Fibroblast of skin of abdomen (primary cell): ENCODE measurements at places on chromosomes 5 and 9.

DNA sequence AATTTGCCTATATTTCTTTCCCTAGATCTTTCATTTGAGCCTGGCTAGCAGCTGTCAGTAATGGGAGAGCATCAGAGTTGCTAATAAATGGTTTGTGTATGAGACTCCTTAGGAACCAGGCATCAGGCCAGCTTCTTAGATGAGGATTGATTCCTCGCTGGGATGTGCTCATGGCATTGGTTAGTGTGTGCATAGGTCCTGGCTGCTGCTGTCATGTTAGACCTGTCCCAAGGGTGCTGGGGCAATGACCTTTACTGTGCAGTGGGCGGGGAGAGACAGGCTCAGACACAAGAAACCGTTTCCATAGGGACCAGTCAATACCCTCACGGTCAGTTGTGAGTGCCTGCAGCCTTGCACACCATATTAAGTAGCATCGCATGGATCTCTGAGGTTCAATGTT is 112.3 kb upstream of the NR3C1 start:
- DNase-seq: peak; percentile 71

GRCh38 chr5:149528281-149529060 is 22.8 kb downstream of the CSNK1A1 start:
- no peak for DNase-seq

GRCh38 chr9:33708441-33708840 is 86.9 kb upstream of the PRSS3 start:
- DNase-seq: no peak

DNA sequence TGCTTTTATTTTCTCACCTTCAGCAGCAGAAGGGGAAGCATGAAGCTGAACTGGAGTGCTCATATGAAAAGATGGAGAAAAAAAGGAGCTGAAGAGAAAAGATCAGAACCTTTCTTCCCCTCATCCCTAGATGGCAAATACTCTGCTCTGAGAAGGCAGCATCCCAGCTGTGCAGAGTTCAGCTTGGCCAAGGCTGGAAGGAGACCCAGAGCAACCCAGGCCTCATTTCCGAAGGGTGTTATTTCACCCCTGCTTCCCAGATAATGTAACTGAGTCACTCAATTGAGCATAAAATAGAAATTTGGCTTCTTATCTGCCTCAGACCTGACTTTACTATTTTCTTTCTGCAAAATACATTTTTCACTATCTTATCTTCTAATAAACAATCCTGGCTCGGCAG is 489.9 kb upstream of the BRINP1 start:
- no peak for DNase-seq

DNA sequence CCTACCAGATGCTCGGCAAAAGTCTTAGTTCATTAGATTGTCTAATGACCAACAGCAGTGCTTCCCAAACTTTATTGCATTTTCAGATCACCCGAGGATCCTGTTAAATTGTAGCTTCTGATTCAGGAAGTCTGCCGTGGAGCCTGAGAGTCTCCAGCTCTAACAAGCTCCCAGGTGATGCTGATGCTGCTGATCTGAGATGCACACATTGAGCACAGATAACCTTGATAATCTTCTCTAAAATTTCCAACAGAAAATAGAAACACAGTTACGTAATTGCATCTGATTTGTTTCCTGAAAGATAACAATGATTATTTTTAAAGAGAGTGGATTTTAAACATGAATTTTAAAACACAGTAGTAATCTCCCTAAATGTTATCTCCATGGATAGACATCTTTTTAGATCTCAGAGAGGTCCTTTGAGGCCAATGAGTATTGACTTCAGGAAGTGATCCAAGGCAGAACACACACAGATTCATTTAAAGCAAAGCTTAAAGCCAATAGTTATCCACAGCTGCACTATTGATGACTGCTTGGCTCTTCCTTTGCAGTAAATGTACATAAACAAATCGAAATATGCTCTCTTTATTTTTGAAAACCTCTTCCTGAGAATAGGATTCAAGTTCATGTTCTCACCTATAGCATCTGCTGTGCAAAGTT is 122.8 kb upstream of the TNPO1 start:
- no peak for DNase-seq

- DNase-seq: no peak
Observed at GRCh38 chr5:12315461-12315860, 411.2 kb upstream of the CTNND2 start.

GRCh38 chr9:69809304-69809863 is 11.2 kb upstream of the CFAP95 start:
- peak; percentile 20 for DNase-seq

DNA sequence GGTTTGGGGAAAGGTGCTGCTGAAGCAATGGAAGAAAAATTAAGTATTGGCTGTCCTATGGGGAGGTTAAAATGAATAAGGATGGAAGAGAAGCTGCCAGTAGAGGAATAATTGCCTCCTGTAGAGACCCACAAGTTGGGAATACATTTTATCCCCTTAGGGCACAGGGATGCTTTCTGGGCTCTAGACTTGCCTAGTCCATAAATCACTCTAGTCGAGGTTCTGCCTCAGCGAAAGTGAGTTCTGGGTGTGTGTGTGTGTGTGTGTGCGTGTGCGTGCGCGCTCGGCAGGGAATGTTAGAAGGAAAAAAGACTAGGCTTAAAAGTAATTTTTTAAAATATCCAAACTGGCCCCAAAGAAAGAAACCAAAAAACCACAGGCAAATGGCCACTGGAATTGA is 291.6 kb downstream of the DOCK8 start:
- DNase-seq: no peak

DNA sequence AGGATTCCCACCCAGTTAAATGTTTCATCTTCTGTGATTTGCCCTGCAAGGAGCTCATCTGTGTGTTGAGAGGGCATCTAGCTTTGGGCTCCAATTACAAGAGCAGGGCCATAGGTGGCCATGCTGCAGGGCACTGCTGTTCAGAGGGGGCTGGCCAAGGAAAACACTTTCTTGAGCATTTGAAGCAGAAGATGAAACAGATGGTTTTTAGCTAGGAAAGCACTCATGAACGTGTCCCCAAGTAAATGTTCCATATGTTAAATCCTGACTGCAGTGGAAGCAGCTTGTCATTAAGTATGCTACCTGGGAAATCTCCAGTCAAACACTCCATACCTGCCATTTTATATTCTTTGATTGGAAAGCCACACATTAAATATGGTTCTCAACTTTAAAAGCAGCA is 176.6 kb downstream of the FBXL7 start:
- no peak for DNase-seq

DNA sequence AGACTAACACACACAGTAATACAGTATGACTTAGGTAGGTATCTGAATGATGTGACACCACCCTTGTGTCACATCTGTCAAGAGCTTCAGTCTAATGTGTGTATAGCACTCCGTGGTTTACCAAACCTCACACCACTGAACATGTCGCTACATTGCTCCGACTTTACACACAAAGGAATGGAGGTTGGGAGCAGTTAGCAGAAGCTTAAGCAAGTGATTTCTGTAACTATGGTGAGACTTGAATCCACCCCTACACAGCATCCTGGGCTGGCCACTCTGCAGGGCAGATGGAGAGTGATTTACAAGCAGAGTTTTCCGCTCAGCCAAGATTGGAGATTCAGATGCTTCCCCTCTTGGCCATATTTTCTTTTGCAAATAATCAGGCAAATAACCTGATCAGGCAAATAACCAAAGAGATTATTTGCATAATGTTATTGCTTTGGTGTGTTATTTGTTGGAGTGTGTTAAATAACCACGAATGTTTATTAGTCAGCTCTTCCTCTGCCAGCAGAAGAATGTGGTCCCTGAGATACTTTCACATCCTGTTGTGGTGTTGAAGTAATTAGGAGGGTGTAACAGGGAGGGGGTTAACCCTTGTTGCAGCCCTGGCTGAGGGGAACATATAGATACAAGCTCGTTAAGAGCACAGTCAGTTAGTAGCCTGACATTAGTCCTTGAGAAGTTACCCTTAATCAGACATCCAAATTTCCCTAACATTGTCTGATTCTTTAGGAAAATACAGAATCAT is 92.8 kb downstream of the SNX18 start:
- DNase-seq: peak; percentile 52

GRCh38 chr5:154587123-154588026 is 109.3 kb upstream of the HAND1 start:
- DNase-seq: no peak

- no peak for DNase-seq
Observed at GRCh38 chr5:56328753-56329560, 95.8 kb upstream of the ANKRD55 start.

DNA sequence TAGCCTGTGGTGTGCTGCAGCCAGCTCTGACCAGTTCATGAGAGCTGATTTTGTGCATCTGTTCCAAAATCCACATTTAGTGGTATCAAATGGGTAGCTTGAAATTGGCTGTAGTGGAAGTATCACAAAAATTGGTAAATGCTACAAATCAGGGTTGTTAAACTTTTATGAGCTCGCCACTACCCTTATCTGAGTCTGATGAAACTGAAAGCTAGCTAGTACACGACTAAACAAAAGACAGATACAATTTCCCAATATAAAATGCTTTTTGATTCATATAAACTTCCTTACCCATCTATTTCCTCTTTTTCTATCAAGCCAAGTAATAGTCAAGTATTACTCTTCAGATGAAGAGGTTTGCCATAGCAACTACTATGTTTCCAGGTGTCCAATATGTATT is 392.0 kb downstream of the TMEM161B start:
- no peak for DNase-seq

DNA sequence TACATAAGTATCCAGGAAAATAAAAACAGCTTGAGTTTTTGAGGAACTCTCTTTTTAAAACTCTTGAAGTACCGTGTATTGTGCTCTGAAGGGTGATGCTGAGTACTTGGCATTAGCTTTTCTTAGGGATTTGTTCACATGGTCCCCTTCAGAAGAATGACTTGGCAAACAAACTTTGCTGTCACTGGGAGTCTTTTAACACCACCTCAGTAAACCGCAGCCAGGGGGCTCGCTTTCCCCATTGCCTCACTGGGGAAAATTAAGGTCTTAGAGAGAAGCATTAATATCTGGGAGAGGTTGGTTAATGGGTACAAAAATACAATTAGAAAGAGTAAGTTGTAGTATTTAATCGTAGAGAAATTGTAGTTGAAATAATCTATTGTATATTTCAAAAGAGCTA is 105.9 kb upstream of the DAP start:
- DNase-seq: no peak

DNA sequence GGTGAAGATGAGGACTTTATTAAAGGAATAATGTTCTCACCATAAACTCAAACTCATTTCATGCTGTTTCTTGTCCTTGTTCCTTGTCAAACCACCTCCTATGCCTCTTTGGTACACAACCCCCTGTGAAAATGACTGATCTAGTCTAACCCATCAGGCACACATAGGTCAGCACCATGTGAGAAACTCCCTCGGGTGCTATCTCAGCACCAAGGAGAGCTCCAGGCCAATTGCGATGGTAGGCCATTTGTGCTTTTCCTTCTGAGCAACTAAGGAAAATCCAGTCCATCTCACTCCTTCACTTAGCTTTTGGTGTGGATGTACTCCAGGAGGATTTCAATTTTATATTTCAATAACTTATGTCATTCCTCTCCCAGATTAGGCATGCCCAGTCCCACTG is 199.8 kb downstream of the ZNF608 start:
- DNase-seq: peak; percentile 34
